ENCODE measurements at places on chromosomes 1 and 21.

- DNase-seq: no peak
Measured at GRCh38 chr1:47507144-47507543, 69.3 kb downstream of the FOXD2 start.

- DNase-seq: no peak
Measured at GRCh38 chr1:16162163-16162822, 6.4 kb upstream of the EPHA2 start.

GRCh38 chr1:248850536-248851251 lies 8.2 kb downstream of the ZNF692 start:
- DNase-seq: no peak

- DNase-seq: no peak
Measured at GRCh38 chr21:44926331-44927101, 5.8 kb upstream of the ITGB2 start.

GRCh38 chr1:30029677-30030076 lies 693.7 kb downstream of the MATN1 start:
- DNase-seq: no peak

DNA sequence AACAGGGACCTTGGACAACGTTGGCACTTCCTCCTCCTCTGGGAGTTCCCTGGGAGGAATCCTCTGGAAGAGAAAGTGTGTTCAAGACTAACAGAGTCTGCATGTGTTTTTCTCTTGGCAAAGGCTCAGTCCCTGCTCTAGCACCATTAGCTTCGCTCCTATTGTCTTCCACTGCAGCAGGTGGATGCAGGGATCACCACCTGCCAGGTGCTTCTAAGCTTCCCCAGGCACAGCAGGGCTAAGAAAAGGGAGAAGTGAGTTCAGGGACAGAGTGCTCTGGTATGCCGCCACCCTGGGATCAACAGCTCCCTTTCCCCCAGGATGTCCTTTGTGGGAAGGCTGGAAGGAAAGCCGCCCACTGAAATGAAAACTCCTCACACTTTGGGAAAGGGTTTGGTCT lies 43.9 kb upstream of the IL20 start:
- no peak for DNase-seq

DNA sequence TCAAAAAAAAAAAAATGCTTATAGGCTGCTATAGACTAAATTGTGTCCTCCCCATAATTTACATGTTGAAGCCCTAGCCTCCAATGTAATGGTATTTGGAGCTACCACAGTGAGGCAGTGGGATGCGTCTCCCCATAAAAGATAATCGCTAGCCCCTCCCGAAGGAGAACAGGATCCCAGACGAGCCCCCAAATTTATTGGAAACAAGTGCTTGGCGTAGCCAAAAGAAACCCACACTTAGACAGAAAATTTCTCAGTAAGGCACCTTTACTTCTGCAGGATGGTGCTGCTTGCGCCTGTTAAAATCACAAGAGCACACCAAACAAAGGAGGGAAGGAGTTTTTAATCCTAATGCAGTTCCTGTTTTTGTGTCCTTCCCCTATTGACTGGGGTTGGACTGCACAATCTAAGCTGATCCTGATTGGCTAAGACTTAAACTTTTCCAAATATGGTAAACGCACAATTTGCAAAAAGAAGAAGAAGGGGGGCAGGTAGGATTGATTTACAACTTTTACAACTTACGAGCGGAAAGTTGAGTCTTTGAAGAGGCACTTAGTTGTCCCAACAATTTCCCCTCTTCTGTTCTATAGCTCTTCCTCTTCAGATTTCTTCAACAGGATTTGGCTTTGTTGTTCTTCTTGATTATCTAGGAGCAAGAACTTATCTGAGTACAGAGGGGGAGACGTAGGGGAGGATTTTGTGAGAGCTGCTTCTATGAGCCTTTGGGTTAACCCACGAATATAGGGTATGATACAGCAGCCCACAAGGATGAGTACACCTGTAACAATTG lies 3.0 kb upstream of the IPP start:
- no peak for DNase-seq

- no peak for DNase-seq
Measured at GRCh38 chr1:229874609-229875008, 192.4 kb upstream of the GALNT2 start.

DNA sequence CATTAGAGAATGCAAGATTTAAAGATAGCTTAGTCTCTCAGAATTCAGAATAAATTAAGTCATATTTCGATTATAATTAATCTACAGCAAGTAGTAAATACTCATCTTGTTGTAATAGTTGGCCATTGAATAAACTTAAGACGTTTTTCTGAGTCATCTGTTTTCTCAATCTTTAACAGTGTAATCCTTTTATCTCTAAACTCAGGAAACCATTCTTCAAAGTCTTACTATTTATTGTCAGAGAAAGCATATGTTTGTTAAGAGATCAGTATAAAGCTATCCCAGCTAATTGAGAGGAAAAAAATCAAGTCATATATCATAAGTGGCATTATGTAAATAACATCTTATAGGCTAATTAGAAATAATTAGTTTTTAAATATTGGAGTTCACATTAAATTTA lies 201.2 kb upstream of the ADAMTS5 start:
- DNase-seq: no peak

Data from NCI-H446 treated with DMSO at 0.1 percent for 48 hours (cell line).